ENCODE measurements at places on chromosomes 3 and 15.

- no peak for DNase-seq
Measured at GRCh38 chr3:160544844-160545503, 20.4 kb downstream of the KPNA4 start.

GRCh38 chr15:33190539-33190938 lies 4.0 kb downstream of the FMN1 start:
- no peak for DNase-seq

DNA sequence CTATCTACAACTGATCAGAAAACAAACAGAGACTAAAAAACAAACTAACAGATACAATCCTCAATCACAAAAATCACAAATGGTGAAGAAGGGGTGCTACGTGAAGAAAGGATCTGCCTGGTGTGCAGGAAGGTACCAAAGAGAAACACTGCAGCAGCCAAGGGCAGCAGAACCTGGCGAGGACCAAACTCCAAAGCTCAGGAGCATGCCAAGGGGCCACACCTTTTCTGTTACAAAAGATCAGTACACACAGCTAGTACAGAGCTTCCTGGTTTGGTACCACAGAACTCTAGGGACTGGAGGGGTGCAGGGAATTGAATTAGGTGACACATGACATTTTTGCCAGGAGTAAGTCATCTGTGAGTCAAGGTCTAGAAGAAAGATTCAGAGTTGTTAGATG lies 107.4 kb upstream of the GRM7 start:
- no peak for DNase-seq

GRCh38 chr15:74907163-74907870 lies 666 bp upstream of the FAM219B start:
- DNase-seq, result no peak

GRCh38 chr3:66303491-66303901 lies 82.7 kb downstream of the SLC25A26 start:
- no peak for DNase-seq

DNA sequence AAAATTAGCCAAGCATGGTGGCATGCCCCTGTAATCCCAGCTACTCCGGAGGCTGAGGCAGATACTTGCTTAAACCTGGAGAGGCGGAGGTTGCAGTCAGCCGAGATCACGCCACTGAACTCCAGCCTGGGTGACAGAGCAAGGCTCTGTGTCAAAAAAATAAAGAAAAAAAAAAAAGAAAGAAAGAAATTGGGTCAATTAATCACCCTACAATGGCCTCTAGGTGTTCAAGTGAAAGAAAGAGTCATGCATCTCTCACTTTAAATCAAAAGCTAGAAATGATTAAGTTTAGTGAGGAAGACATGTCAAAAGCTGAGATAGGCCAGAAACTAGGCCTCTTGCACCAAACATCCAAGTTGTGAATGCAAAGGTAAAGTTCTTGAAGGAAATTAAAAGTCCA lies 44.9 kb upstream of the GSK3B start:
- DNase-seq, result no peak

- no peak for DNase-seq
Measured at GRCh38 chr15:26001201-26001600, 138.1 kb upstream of the ATP10A start.

GRCh38 chr3:194930377-194931204 lies 244.9 kb downstream of the FAM43A start:
- DNase-seq, result no peak

GRCh38 chr15:44144184-44144583 lies 50.9 kb downstream of the FRMD5 start:
- DNase-seq, result no peak

- DNase-seq, result no peak
Measured at GRCh38 chr15:77029166-77030047, 34.5 kb downstream of the PSTPIP1 start.

GRCh38 chr3:64623125-64623524 lies 64.7 kb downstream of the ADAMTS9 start:
- DNase-seq, result no peak

DNA sequence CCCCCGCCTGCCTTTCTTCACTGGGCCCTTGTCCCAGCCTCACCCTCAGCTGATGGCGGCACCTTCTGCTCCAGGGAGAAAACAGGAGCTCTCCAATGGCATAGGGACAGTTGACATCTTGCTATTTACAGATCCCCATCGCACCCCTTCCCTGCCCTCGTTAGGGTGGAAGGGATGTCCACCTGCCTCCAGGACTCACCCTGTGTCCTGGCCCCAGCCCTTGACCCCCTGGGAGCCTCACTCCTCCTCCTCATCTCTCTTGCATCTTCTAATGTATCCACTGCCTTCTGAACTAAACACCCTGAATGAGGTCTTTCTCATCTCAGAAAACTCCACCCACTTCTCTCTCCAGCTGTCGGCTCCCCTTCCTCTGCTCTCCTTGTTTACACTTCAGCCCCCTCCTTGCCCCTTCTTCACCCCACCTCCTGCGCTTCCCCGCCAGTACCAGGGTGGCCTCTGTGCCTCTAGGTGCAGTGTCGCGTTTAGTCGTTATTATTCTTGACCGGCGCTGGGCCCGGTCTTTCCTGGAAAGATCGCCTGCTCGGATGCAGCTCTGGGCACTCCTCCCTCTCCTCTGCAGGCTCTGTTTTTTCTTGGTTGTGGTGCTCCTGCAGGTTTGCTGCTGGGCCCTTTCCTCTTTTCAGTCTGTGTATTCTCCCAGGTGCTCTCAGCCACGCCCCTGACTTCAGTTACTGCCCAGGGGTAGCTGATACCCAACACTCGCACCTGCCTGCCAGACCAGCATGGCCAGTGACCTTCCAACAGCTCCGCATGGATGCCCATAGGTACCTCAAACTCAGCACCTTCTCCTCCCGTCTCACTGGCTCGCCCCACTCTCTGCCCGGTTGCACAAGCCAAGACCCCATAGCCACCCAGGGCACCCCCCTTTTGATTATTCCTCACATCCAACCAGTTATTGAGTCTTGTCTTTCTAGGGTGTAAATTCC lies 42.9 kb downstream of the PML start:
- DNase-seq, result no peak

DNA sequence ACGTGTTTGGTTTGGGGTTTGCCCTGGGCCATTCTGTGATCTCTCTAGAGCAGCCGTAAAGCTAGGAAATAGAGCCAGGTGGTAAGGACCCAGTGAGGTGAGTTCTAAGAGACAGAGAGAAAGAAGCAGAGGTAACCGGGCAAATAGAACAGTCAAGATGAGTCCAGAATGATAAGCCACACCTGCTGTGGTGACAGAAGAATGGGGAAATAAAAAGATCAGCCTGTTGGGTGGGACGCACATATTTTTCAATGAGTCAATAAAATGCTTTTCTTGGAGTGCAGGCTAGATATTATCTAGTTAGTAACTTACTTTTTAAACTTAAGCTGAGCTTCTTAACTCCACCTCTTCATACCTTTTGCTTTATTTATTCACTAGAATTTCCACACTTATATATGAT lies 135.0 kb downstream of the NFKBIZ start:
- DNase-seq, result no peak

DNA sequence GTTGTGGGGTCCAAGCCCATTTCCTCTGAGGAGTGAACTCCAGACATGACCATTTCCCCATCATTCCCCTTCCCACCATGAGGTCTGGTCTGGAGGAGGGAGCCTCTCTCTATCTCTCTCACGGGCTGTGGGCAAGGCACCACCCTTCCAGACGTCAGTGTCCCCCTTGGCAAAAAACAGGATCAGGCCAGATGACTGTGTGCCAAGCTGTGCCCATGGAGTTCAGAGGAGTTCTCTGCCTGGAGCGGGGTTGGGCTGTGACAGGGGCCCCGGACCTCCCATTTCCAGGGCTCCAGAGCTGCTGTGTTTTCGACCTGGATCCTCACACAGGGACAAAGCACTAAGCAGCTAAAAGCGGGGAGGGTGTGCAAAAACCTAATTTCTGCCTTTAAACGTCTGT lies 124.5 kb downstream of the RAB11A start:
- no peak for DNase-seq

GRCh38 chr3:111412656-111413055 lies 129.3 kb upstream of the CD96 start:
- DNase-seq, result no peak

DNA sequence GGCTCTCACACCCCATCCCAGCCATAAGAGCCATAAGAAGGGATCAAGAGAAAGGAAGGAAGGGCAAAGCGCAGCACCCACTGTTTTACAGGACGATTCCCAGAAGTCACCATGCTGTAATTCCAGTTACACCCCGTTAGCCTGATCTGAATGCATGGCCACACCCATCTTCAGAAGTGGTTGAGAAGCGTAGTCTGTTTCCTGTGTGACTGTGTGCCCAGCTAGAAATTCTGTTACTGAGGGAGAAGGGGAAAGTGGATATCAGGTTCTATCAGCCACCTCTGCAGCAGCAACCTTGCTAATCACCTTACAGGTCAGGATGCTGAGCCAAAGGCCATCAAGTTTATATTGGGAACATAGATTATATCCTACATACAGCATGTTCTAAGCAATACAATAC lies 260.0 kb downstream of the ABHD5 start:
- DNase-seq, result no peak

GRCh38 chr3:54122324-54123002 lies at the start of gene CACNA2D3:
CACNA2D3 (plus strand) TSS chr3:54122552.
- no peak for DNase-seq

- DNase-seq, result no peak
Measured at GRCh38 chr3:122403489-122403888, 12.4 kb downstream of the WDR5B start.

GRCh38 chr3:113275929-113276750 lies 64.8 kb downstream of the BOC start:
- DNase-seq, result peak; percentile 45

GRCh38 chr3:195072916-195073564 lies 197.9 kb downstream of the XXYLT1 start:
- DNase-seq, result no peak

- DNase-seq, result no peak
Measured at GRCh38 chr15:43958861-43959330, 132.1 kb downstream of the WDR76 start.

DNA sequence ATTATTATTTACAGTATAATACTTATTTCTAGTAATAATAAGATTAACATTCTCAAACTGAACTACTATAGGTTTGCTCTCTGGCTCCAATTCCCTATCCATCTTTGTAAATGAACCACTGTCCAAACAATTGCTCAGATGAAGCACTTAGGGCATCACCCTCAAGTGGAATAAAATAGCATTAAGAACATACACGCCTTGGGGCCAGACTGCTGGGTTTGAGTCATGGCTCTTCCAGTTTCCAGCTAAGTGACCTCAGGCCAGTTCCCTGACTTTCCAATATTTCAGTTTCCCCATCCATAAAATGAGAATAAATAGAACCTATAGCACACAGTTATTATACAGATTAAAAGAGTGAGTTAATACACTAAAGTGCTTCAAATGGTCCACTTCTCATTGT lies 507.2 kb downstream of the MAGI1 start:
- DNase-seq, result no peak

DNA sequence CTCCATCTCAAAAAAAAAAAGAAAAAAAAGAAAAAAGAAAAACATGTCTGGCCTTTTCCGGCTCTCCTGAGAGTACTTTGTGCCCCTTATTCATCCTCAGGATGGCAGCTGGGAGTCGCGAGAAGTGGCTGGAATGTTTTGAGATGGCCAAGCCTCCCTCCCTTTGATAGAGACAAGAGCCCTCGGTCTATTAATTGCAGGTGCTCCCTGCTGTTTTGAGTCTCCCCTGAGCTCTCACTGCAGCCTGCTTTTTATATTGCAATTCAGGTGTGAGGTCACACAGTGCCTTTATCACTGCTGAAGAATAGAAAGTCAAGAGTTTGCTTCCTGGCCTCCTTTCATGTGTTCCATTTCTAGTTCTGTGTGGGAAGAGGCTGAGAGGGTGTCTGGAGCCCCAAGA lies 10.9 kb downstream of the CA12 start:
- no peak for DNase-seq

- no peak for DNase-seq
Measured at GRCh38 chr3:142105991-142106390, 43.4 kb downstream of the TFDP2 start.

DNA sequence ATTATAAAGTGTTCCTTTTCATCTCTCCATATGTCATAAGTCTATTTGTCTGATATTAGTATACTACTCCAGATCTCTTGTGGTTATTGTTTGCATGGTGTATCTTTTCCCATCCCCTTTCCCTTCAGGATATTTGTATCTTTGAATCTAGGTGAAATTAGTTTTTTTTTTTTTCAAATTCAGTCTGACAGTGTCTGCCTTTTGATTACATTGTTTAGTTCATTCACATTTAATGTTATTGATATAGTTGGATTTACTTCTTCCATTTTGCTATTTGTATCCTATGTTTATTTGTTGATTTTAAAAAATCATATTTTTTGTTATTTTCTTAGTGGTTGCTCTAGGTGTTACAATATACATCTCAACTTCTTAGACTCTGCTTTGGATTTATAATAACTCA lies 283.0 kb downstream of the CHST2 start:
- DNase-seq, result no peak
